ENCODE measurements at places on chromosomes 1 and 21. TPM values are rescaled to one million over a fixed set of nuclear protein-coding genes. Genes with fewer than 3 reads are reported as not detected.

Gene INKA2
- total RNA-seq, result 28.8 TPM

Gene CSMD2
- 0.49 TPM for total RNA-seq

Gene UMODL1
- total RNA-seq, result not detected

Gene CD244
- total RNA-seq, result 0.65 TPM
